ENCODE measurements at places on chromosomes 5 and 9.

- DNase-seq = no peak
Observed at GRCh38 chr9:102253099-102253498, 514.7 kb upstream of the GRIN3A start.

- no peak for DNase-seq
Observed at GRCh38 chr9:10050016-10050415, 562.8 kb downstream of the PTPRD start.

DNA sequence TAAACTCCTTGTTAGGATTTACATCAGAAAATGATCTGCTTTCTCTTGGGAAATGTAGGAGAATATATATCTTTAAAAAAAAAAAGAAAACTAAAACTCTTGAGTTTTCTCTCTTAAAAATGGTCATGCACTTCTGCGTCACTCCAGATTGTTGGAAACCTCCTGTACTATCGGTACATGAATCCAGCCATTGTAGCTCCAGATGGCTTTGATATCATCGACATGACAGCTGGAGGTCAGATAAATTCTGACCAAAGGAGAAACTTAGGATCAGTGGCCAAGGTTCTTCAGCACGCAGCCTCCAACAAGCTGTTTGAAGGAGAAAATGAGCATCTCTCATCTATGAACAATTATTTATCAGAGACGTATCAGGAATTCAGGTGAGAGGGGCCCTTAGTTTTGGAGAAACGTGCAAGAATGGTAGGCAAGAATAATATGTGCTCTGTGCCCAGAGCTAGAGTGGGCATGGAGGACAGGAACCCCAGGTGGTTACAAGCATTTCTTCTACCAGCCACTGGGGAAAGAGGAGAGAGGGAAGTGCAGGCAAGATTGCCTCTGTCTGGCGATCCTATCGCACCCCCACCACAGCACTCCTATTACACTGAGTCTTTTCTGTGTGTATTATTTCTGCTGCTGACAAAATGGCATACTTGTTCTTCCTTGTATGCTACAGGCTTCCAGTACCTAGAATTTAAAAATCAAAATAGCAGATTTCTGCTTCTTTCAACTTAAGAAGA is 41.4 kb upstream of the F2R start:
- DNase-seq = no peak

- DNase-seq = no peak
Observed at GRCh38 chr5:86526811-86527348, 90.9 kb upstream of the COX7C start.

Measured in GM13977 (cell line).